Activated T-cell treated with anti-CD3 and anti-CD28 coated beads, Interleukin-2, amount 50 U/mL, for 48 hours (primary cell): ENCODE measurements at places on chromosomes 3 and 15.

- DNase-seq: no peak
Observed at GRCh38 chr3:135239615-135239884, 444.5 kb downstream of the EPHB1 start.

DNA sequence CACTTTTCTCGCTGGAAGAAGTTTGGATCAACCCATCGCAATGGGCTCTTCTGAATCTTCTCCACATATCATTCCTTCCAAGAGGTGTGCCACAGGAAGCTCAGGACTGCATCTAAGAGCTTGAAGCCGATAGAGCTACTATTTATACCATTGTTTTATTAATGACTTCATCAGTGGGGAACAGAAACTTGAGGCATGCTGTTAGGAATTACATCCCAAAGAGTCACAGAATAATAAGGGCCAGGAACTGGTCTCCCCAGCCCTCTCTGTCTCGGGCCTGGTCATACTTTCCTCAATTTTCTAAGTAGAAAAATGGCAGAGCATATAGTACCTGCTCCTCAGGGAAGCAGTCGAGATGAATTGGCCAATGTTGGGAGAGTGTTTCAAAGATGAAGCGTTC is 16.9 kb upstream of the C15orf61 start:
- DNase-seq: no peak

GRCh38 chr15:92541291-92542200 is 114.0 kb downstream of the FAM174B start:
- no peak for DNase-seq

GRCh38 chr15:62491642-62492041 is 326.6 kb upstream of the C2CD4B start:
- no peak for DNase-seq

GRCh38 chr15:45200799-45201556 is 13.2 kb upstream of the SHF start:
- peak; percentile 88 for DNase-seq

DNA sequence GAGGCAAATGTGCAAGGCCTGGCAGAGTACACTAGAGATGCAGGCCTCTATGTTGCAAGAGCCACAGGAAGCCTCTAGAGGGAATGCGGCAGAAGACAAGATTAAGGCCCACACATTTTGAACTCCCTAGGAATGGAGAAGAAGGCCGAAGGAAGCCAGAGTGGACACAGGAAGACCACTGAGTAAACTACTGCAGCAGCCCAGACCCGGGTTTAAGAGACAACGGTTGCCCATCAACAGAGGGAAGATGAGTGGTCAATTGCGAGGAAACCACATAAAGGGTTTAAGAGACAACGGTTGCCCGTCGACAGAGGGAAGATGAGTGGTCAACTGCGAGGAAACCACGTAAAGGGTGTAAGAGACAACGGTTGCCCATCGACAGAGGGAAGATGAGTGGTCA is 14.6 kb downstream of the CHSY1 start:
- DNase-seq: no peak

GRCh38 chr3:186200726-186201125 is 91.8 kb upstream of the ETV5 start:
- DNase-seq: no peak

- DNase-seq: no peak
Observed at GRCh38 chr3:14569474-14570000, 29.4 kb upstream of the GRIP2 start.

- DNase-seq: no peak
Observed at GRCh38 chr15:101250341-101250831, 1.5 kb downstream of the CHSY1 start.

- no peak for DNase-seq
Observed at GRCh38 chr3:154197751-154198150, 76.6 kb downstream of the ARHGEF26 start.

DNA sequence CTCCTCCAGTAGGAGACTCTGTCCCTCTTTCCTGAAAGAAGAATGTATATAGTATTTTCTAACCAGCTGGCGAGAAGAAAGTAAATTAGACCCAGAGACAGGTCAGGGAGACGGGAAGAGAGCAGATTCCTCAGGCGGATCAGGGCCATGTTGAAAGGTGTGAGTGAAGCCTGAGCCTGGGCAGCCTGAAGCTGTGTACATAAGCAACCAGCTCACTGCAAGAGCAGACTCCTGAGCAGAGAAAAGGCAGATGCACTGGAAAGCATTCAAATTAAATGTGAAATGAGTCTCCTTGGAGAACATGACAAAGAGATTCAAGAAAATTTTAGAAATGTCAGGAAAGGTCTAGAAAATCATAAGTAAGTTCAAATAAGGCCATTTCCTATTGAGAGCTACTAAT is 165.8 kb downstream of the GOLIM4 start:
- DNase-seq: no peak

GRCh38 chr3:129961141-129961541 is 13.4 kb upstream of the TRH start:
- no peak for DNase-seq

DNA sequence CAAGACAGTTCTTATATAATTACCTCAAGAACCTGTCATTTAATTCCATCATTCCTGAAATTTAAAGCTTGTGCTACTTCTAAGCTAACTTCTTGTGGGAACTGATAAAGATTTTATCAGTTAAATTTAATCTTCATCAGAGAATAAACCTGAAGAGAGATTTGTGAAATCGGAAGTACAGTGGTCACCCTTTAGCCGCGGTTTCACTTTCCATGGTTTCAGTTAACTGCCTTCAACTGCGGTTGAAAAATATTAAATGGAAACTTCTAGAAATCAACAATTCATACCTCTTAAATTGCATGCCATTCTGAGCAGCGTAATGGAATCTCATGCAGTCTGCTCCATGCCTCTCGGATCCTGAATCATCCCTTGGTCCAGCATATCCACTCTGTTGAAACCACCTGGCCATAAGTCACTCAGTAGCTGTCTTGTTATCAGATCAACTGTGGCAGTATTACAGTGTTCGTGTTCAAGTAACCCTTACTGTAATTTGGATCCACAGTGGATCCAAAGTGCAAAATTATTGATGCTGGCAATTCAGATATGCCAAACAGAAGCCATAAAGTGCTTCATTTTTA is 626.1 kb downstream of the CADM2 start:
- DNase-seq: no peak

DNA sequence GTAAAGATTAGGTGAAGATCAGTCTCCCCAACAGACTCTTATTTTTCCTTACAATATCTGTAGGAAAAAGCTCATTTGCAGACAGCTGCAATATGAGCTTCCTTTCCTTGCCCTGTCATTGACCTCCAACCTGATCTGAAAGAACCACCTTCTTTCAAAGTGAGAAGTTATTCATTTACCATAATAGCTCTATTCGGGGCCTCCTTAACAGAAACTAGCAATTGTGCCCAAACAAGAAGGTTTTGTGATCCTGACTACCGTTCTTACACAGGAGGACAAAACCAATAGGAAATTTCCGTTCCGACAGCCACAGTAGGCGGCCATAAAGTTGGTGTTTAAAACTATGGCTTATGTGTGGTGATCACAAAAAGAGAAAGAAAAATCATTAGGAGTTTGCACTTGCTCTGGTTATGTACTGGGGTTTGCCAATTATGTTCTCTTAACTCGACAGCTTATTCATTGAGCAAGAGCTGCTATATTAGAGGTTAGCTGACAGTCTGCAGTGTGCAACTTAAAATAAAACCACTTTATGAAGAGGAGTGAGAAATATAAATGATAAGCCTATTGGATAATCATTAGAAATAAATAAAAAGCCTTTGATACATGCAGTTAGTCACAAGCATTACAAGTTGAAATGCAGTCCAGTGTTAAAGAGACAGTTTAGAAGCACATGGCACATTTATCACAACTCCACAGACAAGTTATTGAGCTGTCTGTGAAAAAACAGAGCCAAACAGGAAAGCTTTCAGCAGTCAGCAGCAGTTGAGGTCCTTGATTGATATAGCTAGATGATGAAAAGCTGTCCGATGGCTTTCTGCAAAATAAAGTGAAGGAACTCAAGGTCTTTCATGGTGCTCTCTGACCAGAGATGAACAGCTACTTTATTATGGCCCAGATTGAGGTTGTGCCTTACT is 199.8 kb downstream of the WDR72 start:
- DNase-seq: no peak

- DNase-seq: no peak
Observed at GRCh38 chr3:127028781-127029657, 46.1 kb downstream of the PLXNA1 start.

- DNase-seq: no peak
Observed at GRCh38 chr15:101446518-101447167, 42.9 kb downstream of the PCSK6 start.

- DNase-seq: no peak
Observed at GRCh38 chr3:105285653-105286241, 81.0 kb upstream of the ALCAM start.

- DNase-seq: no peak
Observed at GRCh38 chr3:151923901-151924300, 50.5 kb downstream of the SUCNR1 start.

GRCh38 chr3:12192655-12193484 is 34.2 kb upstream of the TIMP4 start:
- DNase-seq: no peak

- DNase-seq: no peak
Observed at GRCh38 chr15:52031556-52031955, 12.5 kb downstream of the MAPK6 start.

GRCh38 chr3:10198761-10199649 is 34.3 kb downstream of the IRAK2 start:
- peak; percentile 73 for DNase-seq

GRCh38 chr3:125652349-125652748 is 57.1 kb upstream of the OSBPL11 start:
- DNase-seq: no peak

DNA sequence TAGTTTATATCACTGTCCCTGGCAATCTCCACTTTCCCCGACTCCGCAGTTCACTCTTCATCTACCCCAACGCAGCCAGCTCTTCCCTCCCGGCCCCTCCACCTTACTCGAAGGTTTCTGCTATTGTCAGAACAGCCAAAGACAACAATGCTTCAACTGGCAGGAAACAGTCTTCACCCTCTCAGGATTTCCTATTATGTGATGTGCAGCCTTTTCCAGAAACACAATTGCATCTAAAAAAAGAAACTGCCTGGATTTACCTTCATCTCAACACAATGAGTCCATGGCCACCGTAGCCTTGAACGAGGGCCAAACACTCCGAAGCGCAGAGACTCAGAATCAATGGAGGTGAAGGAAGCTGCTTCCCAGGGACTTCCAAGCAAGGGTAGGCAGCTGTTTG is 182.1 kb upstream of the TSC22D2 start:
- DNase-seq: no peak
